ENCODE measurements at places on chromosomes 13 and 19.

GRCh38 chr19:46407856-46408663, 5.3 kb downstream of the CCDC8 start:
- no peak for DNase-seq

DNA sequence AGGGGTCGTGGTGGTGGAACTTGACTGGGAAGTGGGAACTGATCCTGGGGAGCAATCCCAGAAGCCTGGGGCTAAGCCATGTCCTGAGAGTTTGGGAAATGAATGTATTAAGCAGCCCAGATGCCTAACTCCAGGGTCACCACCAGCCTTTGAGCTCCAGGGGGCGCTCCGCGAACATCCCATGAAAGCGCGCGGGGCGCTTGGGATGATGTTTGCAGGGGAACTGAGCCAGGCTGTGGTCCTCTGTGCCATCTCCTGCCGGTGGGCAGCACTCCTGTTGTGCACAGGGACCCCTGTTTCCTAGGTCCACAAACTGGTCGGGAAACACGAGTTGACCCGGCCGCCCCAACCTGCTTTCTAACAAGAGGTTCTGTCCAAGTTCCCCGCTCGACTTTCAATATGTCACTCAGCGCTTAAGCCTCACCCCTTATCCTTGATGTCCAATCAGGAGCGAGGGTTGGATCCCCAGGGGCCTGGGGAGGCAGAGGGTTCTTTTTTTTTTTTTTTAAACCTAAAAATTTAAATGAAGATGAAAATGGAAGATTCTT, 14.4 kb downstream of the LEUTX start:
- peak; percentile 54 for DNase-seq

GRCh38 chr13:113142876-113143275, 15.6 kb upstream of the PROZ start:
- no peak for DNase-seq

GRCh38 chr13:68066879-68067513, 836.9 kb upstream of the PCDH9 start:
- DNase-seq, result no peak

DNA sequence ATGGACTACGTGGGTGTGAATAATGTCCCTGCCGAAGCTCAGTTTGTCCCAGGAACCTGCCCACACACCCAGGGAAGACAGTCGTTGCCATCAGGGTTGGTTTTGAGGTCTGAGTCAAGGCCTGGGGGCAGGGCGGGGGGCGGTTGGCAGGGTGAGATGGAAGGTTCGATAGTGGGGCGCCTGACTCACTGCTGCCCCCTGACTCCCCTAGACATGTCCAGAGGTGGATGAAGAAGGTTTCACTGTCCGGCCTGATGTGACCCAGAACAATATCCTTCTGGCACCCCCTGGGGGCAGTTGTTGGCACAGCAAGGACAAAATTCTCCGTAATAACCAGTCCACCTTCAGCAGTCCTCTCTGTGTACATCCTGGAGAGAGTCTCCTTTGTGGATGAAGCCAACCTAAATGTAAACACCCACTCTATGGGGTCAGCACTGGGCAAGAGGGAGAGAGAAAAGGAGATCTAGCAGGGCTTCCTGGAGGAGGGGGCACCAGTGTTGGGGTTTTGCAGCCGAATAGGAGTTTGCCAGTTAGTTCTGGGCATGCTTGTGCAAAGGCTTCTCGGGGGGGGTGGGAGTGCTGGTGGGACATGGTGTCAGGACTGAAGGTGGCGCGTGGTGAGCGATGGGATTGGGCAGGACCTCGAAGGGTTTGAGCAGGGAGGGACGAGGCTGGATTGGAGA, 19.6 kb upstream of the B3GNT3 start:
- no peak for DNase-seq

GRCh38 chr13:23723471-23723870, 153.3 kb downstream of the TNFRSF19 start:
- no peak for DNase-seq

DNA sequence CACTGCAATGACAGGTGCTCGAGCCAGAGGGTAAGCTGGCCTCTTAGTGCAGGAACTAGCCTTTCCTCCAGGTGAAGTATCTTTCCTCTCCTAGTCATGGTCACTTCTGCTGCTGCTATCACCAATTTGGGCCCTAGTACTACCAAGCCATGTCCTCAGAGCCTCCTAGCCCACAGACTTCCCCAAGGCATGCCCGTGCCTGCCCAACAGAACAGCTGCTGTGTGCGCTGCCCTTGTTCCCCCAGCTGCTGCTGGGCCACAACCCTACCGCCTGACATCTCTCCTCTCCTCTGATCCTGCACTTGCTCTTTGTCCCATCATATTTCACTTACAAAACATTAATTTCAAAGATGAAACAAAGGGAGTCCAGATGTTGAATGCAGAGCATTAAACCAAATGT, 168.5 kb upstream of the FREM2 start:
- DNase-seq, result no peak

- no peak for DNase-seq
Observed at GRCh38 chr13:40023595-40024203, 368.2 kb downstream of the COG6 start.

- DNase-seq, result no peak
Observed at GRCh38 chr13:43329702-43330101, 306.3 kb downstream of the DNAJC15 start.

- no peak for DNase-seq
Observed at GRCh38 chr13:77300176-77301037, 26.5 kb downstream of the MYCBP2 start.

DNA sequence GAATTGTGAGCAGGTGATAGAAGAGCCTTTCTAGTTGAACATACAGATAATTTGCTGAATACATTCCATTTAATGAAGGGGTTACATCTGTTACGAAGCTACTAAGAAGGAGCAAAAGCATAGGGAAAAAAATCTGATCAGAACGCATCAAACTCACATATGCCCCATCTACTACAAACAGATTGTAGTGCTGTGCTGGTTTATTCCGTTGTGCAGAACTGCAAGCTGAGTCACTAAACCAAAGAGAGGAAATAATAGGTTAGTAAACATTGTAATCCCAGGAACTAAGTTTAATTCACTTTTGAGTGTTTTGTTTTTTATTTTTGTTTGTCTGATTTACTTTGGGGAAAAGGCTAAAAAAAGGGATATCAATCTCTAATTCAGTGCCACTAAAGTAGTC, 136.3 kb downstream of the CDK8 start:
- no peak for DNase-seq

DNA sequence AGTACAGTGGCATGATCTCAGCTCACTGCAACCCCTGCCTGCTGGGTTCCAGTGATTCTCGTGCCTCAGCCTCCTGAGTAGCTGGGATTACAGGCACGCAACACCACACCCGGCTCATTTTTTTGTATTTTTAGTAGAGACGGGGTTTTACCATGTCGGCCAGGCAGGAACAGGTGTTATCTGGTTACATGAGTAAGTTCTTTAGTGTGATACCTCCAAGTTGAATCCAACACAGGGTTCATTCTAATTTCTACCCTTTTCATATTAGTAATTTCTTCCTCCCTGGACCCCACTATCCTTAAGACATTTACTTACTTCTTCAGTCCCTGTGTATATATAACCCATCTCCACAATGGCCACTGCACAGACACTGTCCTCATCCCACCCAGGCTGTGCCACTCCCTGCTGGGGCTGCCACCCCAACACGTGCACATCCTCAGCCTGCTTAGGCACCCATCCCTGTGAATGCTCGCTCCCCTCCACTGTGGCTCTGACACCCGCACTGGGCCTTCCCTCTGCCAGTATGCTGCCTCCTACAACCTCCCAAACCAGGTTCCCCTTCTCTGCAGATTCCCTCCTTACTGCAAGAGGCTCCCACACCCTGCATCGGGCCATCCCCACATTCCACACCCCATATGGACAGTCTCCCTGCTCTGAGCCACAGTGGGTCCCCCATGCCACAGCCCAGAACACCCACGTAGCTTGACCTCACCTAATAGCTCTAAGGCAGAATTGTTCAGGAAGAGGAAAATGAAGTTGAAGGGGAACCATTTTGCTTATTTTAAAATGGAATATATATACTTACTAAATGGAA, 147.1 kb downstream of the TBC1D4 start:
- DNase-seq, result no peak

GRCh38 chr19:944663-945241, 18.9 kb downstream of the ARID3A start:
- DNase-seq, result no peak

GRCh38 chr19:58434217-58434616, 5.7 kb downstream of the ZNF132 start:
- DNase-seq, result no peak

GRCh38 chr19:3096902-3097326, 2.8 kb downstream of the GNA11 start:
- DNase-seq, result no peak

GRCh38 chr13:108987517-108987916, 358.1 kb downstream of the MYO16 start:
- DNase-seq, result no peak

DNA sequence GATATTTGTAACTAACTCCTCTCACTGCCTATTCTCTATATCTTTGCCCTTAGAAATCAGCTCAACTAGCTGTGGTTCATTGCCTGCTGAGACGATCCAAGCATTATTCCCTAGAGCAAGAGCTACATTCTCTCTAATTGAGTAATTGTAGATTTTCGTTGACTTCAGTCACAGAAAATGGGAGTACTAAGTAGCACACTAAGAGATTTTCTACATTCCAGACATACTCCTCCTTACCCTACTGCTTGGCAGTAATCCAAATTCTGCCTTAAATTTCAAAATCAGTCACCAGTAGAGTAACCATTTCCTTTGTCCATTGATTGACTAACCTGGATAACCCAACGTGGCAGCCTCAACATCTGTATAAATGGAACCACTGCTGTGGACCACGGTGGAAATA, 1786.8 kb downstream of the SLITRK5 start:
- no peak for DNase-seq

GRCh38 chr19:8441725-8442544, 2.8 kb upstream of the HNRNPM start:
- no peak for DNase-seq

DNA sequence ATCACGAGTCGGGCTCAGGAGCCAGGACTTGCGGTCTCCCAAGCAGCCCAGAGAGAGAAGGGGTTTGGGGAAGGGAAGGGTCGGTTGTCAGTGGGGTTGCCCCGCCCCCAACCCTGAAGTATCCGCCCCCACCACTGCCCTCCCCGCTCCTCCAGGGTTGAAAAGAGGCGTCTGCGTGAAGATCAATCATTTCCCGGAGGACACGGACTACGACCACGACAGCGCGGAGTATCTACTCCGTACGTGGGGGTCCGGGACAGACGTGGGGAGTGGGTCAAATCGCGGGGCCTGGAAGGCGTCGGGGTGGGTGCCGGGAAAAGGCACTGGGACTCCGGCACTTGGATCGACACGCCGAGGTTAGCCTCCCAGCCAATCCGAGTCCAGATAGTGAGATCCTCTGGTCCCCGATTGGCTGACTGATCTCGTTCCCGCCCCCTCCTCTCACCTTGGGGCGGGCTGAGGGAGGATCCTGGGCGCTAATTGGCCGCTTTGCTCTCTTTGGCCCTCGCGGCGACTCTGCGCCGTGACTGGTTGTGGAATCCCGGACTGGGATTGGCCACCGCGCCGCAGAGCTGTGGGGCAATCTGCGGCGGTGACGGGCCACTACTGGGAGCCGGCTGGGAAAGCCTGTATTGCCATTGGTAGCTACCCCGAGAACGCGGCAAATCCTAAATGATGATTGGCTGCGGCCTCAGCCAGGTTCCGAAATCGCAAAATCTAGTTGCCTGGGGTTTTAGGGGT, 13.3 kb upstream of the CACNG6 start:
- no peak for DNase-seq

DNA sequence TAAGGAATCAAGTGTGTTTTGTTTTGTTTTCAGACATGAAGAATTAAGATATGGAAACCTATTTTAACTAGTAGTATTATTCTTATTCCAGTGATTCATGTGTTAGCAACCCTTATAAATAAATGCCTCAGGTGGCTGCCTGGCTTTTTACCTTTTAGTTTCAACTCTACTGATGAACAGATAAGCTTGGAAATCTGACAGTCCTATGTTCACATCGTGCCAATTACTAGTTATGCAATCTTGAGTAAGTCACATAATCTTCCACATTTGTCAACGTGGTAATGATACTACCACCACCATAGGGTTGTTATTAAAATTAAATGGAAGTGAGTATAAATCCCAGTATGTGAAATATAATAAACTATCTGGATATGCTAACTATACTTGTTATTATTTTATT, 64.3 kb downstream of the TBC1D4 start:
- DNase-seq, result no peak

- no peak for DNase-seq
Observed at GRCh38 chr19:29266001-29266400, 53.0 kb upstream of the UQCRFS1 start.

GRCh38 chr13:31862828-31863227, 123.5 kb downstream of the RXFP2 start:
- DNase-seq, result no peak

DNA sequence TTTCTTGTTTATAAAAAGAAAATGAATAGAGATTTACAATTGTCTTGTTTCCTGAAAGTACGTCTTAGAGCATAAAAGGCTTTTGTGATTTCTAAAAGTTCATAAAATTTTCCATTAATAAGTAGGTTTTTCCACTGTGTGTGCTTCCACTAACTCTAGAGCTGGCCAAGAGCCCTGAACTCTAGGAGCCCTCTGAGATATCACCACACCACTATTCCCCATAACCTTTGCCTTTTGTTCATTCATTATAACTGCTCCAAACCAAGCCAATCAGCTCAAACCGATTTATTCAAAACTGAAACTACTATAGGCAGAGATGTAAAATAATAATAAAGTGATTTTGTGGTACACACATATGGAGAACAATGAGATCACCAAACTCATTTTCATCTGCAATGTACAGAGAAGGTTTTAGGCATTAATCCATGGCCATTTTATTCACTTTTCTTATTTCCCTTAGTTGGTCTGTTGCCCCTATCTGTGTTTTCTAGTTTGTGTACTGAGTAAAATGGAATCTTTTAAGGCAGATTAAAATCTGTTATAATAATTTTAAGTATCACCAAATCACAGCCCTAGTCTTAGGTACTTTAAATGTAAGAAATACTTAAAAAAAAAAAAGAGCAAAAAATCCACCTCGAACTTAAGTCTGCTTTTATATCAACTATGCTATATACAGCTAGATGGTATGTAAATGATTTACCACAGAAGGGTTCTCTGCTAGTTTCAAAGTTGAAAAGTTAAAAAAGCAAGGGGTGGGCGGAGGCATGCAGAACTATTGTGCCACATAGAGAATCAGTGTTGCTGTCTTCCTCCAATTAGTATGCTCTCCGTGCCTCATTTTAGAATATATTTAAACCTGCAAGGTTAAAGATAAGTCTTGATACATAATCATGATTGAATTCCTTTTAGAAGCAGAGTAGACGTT, 311.3 kb downstream of the KLF12 start:
- no peak for DNase-seq

DNA sequence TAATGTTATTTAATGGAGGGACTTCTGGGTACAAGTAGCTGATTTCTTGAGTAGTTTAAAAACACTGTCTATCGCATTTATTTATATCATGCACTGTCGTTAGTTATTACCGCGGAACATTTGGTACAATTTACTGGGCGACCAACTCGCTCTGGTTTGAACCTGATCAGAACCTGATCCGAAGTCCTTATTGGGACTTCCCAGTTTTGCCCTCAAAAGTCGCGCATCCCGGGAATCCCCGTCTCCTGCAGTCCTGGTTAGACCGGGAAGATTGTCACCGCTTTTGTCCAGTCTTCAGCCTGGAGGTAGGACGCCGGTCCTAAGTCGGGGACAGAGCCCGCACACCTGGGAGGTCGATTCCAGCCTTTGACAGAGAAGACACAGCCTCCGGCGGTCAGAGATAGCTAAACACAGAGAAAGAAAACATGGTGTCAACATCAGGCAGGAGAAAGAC, 694 bp downstream of the CLN5 start:
- DNase-seq, result no peak

GRCh38 chr13:24264976-24265375, 44.4 kb upstream of the C1QTNF9 start:
- peak; percentile 67 for DNase-seq
